Uterus (tissue), 4 donors: ENCODE measurements at places on chromosomes 2 and 18. TPM values are rescaled to one million over a fixed set of nuclear protein-coding genes. Genes with fewer than 3 reads are reported as not detected.

Gene ASXL3
- 3.5 TPM for total RNA-seq

Gene FBXO11
- total RNA-seq, result 102 TPM

Gene ACVR1C
- total RNA-seq, result 0.51 TPM

Gene COMMD1
- 8.5 TPM for total RNA-seq

Gene PHOSPHO2
- 6.1 TPM for total RNA-seq

Gene GALNT5
- total RNA-seq, result not detected

Gene G6PC2
- total RNA-seq, result not detected

Gene DSG1
- not detected for total RNA-seq

Gene MC4R
- total RNA-seq, result 0.41 TPM

Gene TLX2
- total RNA-seq, result 0.55 TPM

Gene CCDC141
- total RNA-seq, result 0.29 TPM

Gene IL36A
- total RNA-seq, result not detected

Gene DSG4
- 0.07 TPM for total RNA-seq

Gene BCL2
- total RNA-seq, result 17.9 TPM

Gene PLEKHH2
- 47.1 TPM for total RNA-seq

Gene RAD51AP2
- total RNA-seq, result 0.69 TPM

Gene UCN
- 2.3 TPM for total RNA-seq

Gene SP140L
- total RNA-seq, result 21.6 TPM

Gene C2orf80
- not detected for total RNA-seq

Gene TMEM200C
- 1.6 TPM for total RNA-seq

Gene IKZF2
- total RNA-seq, result 4.1 TPM

Gene CD226
- total RNA-seq, result not detected

Gene LONRF2
- total RNA-seq, result 188 TPM

Gene ALPP
- total RNA-seq, result not detected

Gene LTBP1
- total RNA-seq, result 89.6 TPM

Gene PPP1CB
- total RNA-seq, result 548 TPM

Gene HOXD11
- total RNA-seq, result 0.88 TPM

Gene RESP18
- not detected for total RNA-seq

Gene KIAA2012
- 0.15 TPM for total RNA-seq

Gene USP34
- 160 TPM for total RNA-seq

Gene HNMT
- 21.5 TPM for total RNA-seq

Gene SH2D6
- not detected for total RNA-seq

Gene COL4A4
- 6.4 TPM for total RNA-seq

Gene AGXT
- total RNA-seq, result not detected
